ENCODE measurements at places on chromosomes 3 and 15.

DNA sequence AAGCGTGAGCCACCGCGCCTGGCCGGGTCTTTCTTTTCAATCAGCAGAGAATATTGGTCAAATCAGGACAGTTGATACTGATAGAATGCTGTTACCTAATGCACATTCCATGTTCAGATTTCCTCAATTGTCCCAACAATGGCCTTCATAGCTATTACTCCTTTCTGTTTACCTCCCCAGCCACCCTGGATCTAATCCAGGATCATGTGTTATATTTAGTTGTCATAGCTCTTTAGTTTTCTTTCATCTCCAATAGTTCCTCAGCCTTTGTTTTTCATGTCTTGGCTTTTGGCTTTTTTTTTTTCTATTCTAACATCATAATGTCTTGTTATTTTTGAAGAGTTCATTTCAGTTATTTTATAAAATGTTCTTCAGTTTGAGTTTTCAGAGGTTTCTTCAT lies 14.6 kb downstream of the USP3 start:
- no peak for DNase-seq

- no peak for DNase-seq
These were observed 32.8 kb downstream of the TMEM212 start for GRCh38 chr3:171875923-171876412.

DNA sequence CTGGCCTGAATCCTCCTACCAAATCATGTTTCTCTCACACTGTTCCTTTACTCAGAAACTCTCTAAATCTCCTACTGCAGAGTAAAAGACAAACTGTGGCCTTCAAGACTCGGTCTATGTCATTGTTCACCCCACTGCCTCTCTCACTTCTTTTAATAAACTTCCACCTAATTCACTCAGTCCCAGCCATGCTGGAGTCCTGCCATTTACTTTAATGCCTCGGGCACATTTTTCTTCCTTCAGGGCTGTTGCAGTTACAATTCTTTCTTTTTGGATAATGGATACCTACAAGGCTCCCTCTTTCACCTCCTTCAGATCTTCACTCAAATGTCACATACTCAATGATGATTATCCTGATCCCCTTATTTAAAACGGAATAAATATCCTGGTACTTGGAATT lies 955.6 kb downstream of the ROBO1 start:
- DNase-seq = no peak

- DNase-seq = no peak
These were observed 64.6 kb downstream of the CD200 start for GRCh38 chr3:112397556-112397955.

DNA sequence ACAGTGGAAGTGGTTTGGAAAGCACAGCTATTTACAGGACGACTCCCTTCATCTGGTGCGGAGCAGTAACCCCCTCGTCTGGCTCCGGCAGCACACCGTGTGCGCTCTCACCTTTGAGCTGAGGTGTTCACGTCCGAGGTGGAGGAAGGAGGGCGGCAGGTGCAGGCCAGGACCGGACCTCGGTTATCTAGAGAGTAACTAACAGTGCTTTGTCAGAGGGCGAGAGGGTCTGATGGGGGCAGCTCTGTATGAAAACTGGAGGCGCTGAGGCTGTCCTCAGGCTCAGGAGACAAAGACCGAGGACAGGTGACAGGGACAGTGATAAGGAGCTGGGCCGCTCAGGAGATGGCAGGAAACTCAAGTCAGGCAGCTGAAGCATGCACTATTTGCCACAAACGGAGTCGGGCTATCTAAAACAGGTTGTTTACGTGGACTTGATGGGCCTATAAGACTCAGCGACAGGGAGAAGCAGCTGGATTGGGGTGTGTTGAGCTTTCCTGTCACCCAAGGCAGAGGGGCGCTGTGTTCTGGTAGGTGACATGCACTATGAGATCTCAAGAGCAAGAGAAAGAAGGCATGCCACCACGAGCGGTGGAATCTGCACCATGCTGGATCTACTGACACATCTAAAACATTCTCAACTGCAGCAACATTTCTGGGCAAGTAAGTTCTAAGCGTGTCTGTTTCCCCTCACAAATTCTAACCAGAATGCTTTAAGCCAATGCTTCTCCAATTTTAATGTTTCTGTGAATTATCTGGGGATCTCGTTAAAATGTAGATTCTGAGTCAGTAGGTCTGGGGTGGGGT lies 155.2 kb downstream of the XXYLT1 start:
- no peak for DNase-seq

DNA sequence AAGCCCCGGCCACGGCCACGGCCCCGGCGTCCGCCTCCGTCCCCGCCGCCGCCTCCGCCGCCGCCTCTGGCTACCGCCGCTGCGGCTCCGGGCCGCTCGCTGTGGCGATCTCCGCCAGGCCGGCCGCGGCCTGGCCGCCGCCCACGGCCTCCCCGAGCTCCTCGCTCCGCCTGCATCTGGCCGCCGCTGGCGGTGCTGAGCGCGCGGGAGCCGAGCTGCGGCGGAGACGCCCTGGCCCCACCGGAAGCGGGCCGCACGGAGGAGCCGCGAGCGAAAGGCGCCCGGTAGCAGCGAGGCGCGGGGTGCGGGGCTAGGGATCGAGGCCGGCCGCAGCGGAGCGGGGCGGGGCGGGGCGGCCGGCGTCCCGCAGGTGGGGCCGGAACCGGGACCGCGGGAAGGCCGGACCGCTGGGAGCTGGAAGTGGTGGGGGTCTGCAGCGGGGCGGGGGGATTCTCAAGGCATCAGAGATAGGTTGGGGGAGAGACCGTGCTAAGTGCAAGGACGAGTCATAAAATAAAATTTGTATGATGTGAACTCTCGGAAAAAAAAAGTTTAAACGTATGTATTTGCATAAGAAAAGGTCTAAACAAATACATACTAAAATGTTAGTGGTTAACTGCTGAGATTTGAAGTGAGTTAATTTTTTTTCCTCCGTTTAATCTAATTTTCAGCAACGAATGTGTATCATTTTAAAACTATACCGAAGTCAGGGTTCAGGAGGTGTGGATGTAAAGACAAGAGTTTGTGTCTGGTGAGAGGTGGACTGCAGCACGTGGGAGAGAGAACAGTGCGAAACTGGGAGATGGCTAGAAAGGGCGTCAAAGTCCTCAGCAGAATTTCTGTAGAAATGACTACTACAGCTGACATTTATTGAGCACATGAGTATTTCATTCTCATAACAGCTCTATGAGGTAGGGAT lies at the start of gene AVEN:
TSS of gene AVEN (minus strand) at position 334 of the 919 bp plus-strand sequence. CDS start at position 176, 158 bp downstream.
- peak; percentile 14 for DNase-seq

- no peak for DNase-seq
These were observed 55.8 kb downstream of the DZIP3 start for GRCh38 chr3:108645364-108645763.

- no peak for DNase-seq
These were observed 150.3 kb downstream of the NUP210 start for GRCh38 chr3:13269711-13270378.

GRCh38 chr3:11736136-11736833 lies 92.6 kb upstream of the VGLL4 start:
- DNase-seq = no peak

GRCh38 chr3:177300039-177300833 lies 103.0 kb upstream of the TBL1XR1 start:
- no peak for DNase-seq

DNA sequence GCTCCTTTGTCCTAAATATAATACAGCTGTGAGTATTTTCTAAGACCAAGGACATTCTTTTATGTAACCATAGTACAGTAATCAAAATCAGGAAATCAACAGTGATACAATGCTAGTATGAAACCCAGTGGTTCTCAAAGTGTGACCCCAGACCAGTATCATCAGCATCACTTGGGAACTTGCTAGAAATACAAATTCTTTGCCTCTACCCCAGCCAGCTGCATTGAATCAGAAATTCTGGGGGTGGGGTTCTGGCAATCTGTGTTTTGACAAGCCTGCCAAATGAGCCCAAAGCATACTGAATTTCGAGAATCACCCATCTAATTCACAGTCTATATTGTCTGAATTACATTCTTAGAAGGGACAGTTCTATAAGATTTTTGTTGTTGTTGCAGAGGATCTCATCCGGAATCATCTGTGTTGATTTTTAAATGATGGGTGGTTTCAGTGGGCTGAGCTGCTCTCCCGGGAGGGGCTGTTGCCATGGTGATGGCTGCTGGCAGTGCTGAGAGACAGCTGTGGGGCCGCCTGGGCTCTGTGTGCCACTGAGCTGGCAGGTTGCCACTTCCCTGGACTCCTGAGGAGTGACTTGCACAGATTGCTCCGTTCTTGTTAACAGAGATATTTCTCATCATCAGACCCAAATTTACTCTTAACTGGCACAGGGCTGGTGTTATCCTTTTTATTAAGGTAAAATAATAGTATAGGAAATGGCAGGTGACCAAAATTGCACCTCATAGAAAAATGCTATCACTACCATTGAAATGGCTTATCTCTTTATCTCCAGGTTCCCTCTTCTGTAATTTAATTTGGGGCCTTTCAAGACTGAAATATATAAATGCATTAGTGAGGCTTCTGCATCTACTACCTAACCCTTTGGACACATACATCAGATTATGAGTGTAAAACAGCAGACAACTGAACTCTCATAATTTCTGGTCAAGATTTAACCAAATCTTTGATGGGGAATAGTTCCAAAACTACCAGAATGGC lies 56.5 kb downstream of the NEK11 start:
- DNase-seq = no peak

DNA sequence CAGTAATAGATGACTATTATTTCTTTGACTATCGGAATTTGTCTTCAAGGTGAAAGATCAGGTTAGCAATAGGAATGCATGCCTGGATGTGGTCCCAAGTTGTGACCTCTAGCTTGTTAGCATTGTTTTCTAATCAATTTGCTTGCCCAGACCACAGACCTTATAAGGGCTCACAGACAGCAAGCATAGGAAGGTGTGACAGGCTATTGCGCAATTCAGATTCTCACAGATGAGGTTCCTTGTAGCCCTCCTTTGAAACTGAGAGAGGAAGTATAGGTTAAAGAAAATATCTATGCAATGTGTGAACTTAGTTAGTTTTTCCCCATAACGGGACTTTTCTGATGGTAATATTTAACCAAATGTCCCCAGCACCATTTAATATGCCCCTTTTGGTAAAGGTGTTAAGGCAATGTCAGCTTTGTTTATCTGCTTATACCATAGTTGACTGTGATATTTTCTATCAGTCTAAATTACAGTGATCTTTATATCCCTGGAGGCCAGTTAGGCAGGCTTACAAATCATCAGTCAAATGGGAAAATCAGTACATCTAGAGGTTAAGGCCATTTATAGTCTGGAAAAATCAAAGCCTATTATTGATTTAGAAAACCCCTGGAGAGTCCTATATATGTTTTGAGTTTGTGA lies 168.1 kb upstream of the MBNL1 start:
- no peak for DNase-seq

DNA sequence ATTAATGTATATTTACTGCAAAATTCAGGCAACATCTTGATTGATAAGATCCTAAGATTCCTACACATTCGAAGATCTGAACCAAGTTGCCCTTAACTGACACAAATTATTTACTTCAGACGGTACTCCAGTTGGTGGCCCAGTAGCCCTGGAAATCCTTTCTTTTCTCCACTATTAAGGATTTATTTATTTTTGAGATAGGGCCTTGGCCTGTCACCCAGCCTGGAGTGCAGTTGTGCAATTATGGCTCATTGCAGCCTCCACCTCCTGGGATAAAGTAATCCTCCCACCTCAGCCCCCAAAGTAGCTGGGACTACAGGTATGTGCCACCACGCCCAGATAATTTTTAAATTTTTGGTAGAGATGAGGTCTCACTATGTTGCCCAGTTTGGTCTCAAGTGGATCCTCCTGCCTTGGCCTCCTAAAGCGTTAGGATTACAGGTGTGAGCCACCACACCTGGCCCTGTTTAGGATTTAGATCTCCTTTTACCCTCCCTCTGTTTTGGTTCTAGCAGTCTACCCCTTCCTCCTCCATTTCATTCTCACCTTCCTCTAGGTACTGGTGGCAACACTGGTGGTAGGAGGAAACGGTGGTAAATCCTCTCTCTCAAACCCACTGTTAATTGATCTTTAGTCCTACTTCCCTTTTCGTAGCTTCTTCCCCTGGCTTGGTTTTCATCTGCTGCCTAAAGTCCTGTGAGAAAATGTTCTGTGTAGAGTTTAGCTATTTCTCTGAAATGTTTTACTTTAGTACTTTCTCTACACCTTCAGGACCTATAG lies 12.7 kb upstream of the ZNF609 start:
- no peak for DNase-seq

- no peak for DNase-seq
These were observed 175.6 kb upstream of the GALNT15 start for GRCh38 chr3:15998911-15999310.

- DNase-seq = no peak
These were observed 15.0 kb downstream of the SEMA7A start for GRCh38 chr15:74418575-74419338.

DNA sequence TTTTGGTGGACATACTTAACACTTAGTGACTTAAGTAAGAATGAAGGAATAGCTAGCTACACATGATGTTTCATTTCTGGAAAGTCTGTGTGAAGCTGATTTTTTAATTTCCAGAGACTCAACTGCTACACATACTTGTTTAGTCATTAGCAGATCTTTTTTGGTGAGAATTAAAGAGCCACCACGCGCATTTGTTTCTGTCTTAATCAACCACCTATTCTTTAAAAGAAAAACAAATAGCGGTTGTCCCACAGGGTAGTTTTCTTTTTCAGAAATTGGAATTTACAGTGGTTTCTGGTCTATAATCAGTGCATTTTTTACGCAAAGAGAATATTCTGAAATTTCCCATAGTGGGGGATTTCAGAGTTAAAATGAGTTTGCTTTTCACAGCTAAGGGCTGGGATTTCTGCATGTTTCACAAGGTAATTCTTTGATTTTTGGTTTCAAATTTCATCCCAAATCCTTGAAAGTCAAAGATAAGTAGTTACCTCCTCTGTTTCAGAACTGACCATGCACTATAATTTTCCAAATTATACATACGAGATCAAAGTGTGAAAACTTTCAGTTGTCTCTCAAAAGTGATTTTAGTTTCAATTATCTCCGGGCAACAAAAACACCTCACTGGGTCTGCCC lies 631.0 kb upstream of the GRM7 start:
- DNase-seq = no peak

DNA sequence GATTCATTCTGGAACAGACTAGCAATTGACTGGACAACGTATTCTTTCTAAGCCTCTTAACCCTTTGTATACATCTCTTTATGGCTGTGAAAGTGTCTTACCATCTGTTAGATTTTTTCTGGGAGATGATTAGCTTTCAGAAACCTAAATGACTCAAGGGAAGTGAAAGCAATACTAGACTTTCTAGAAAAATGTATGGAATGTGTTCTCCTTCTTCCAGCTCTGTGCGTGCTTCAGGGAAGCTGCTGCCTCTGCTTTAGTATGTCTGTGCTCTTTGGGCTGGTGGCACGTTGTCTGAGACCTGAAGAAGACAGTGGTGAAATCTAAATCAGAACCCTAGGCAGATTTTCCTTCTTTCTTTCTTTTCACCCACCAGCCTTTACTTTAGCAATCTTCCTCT lies 89.5 kb downstream of the ITPR1 start:
- DNase-seq = no peak

DNA sequence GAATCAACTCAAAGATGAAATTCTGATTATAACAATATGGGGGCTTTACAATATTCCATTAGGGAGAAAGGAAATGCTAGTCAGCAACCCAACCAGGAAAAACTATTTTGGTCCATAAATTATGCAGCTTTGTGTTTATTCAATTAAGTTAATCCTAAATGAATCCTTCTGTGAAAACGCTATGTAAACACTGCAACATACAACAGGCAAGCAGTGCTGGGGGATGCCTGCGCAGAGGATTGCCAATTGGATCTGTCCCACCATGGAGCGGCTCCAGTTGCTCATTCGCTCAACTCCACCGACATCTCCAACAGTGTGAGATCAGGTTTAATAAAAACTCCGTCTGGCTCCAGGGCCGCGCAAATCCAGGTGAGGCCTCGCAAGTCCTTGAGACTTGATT lies 290.5 kb upstream of the VEPH1 start:
- no peak for DNase-seq

Data from stimulated activated CD8-positive, alpha-beta memory T cell treated with anti-CD3 and anti-CD28 coated beads, Interleukin-15, amount 100 ng/mL, for 1 hour (primary cell).